ENCODE measurements at places on chromosomes 7 and 10.

DNA sequence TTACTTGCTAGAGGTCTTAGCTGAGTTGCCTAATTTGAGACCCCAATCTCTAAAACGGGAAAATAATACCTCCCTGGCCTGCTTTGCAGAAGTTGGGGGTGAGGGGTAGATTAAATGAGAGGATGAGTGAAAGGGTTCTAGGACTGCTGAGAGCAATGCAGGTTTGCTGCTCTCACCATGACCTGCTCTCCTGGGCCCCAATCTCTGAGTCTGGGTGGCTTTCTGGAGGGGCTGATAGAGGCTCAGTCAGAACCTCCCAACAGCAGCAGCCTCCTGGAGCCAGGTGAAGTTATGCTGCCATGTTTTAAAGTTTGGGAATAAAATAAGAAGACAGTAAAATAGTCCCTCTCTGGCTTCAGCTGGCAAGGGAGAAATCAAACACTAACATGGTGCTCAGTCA, 7.3 kb downstream of the UROS start:
- no peak for DNase-seq

DNA sequence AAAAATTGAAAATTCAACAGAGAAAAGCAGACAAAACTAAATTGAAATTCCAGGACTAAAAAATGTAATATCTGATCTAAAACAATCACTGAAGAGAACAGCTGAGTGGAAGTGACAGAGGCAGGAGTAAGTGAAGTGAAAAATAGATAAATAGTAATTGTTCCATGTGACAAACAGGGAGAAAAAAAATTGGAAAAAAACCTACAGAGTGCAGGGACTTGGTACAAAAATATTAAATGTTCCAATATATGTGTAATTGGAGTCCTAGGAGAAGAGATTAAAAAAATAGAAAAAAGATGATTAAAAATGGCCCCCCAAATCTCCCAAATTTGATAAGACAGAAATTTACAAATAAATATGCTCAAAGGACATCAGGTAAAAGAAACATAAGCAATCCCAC, 63.4 kb upstream of the NAMPT start:
- DNase-seq: no peak

GRCh38 chr10:21720090-21720489, 186.1 kb downstream of the MLLT10 start:
- no peak for DNase-seq

- DNase-seq: no peak
Observed at GRCh38 chr7:149846436-149847046, 8.4 kb downstream of the ZNF862 start.

DNA sequence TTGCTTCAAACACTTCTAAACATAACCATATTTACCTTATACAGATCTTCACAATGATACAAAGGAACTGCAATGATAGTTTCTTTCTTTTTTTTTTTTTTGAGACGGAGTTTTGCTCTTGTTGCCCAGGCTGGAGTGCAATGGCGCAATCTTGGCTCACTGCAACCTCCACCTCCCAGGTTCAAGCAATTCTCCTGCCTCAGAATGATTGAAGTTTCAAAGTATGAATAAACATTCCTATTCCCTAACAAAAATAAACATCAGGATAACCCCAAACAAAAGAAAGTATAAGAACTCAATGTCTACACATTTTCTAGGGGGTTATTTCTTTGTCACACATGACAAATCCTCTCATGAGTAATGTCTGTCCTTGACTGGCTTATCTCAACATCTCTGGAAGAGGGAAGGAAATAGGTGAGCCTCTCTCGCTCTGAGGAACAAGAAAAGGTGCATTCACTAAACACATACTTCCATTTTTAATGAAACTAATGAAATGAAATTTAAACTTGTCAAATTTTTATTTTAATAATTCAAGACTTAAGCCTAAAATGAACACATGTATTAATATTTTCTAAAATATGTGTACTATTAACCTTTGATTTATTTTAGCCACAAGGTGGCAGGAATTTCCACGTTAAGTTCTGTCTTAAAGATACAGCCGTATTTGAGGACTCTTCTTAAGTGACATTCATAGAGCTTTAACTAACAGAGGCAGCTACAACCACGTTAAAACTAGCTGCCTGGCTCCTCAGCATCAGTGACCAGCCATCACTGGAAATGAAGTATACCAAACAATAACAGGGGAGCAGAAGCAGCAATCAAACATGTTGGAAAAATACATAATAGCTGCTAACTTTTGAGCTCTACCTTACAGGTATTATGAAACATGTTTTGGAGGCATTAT, 58.3 kb downstream of the MALSU1 start:
- no peak for DNase-seq

DNA sequence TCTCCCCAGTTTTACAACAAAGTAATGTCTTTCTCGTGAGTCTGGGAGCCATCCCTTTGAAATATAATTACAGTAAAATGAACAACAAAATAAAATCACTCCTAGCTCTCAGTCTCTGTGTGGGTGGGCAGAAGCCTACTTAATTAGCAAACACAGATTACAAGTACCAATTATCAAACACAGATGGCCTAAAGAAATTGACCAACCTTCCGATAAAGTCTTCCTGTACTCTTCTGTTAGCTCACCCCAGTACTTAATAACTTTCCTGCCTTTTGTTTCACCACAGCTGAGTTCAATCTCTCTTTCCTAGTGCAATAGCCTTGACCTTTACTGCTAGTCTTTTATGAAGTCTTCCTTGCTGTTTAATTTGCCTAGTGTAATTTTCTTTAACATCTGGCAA, 719.2 kb upstream of the MBL2 start:
- DNase-seq: no peak

- no peak for DNase-seq
Observed at GRCh38 chr7:5477126-5477525, 53.5 kb upstream of the TNRC18 start.

- DNase-seq: no peak
Observed at GRCh38 chr10:59997827-59998525, 91.6 kb upstream of the CCDC6 start.

GRCh38 chr10:98848361-98848760, 387.3 kb downstream of the HPSE2 start:
- no peak for DNase-seq

- DNase-seq: no peak
Observed at GRCh38 chr10:117647306-117647705, 104.8 kb downstream of the EMX2 start.

- peak; percentile 76 for DNase-seq
Observed at GRCh38 chr7:140062528-140063299, at the start of gene PARP12. TSS of gene PARP12 (minus strand) at chr7:140062951. CDS start at chr7:140062847, 104 bp downstream.

DNA sequence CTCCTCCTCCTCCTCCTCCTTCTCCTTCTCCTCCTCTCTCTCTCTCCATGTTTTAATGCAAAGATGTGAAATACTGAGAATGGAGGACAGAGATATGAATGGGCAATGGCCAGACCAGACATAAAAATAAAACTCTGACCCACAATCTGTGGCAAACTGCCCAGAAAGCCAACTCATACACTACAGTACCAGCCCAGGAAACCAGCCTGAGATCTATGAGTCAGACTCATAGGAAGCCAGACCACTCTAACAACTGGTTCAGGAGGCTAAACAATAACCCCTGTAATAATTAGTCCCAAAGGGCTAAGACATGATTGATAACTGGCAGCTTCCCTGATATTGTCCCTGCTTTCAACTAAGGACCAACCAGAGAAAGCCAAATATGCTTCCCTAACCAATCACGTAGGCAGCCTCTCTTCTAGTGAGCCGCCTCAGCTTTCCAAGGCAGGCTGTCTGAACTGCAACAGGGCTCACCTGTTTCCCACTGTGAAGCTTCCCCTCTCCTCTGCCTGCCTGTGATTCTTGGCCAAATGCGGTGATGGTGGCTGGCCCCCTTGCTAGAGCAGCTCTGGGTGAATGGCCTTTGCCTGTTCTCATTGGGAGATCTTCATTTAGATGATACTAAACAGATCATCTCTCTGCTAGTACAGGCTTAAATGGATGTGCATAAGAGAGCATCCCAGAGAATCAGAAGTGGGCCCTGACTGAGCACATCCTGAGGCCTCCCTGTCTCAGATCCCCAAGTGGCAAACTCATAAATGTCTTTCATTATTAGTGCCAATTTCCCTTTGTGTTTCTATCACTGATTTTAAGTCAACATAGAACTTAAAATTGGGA, 817.6 kb downstream of the TNS3 start:
- DNase-seq: no peak

DNA sequence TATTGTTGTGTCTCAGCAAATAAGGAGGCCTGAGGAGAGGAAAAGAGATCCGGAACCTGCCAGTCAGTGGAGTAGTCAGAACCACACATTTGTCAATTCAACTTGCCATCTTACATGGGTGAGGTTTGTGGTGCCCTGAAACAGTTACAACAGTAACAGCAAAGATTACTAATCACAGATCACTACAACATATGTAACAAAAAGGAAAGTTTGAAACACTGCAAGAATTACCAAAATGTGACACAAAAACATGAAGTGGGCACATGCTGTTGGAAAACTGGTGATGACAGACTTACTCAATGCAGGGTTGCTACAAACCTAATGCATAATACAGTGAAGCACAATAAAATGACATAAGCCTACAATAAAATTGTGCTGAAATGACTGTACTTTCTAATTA, 89.4 kb downstream of the LRRN3 start:
- DNase-seq: no peak

- DNase-seq: no peak
Observed at GRCh38 chr10:108303149-108303548, 1138.6 kb upstream of the SORCS1 start.

Measured in activated T-helper 1 cell treated with anti-CD3 and anti-CD28 coated beads, Interleukin-2, amount 50 U/mL, for 16 hours (primary cell).